ENCODE measurements at places on chromosomes 4 and X.

- no peak for DNase-seq
Measured at GRCh38 chr4:78767350-78767749, 8.8 kb upstream of the BMP2K start.

DNA sequence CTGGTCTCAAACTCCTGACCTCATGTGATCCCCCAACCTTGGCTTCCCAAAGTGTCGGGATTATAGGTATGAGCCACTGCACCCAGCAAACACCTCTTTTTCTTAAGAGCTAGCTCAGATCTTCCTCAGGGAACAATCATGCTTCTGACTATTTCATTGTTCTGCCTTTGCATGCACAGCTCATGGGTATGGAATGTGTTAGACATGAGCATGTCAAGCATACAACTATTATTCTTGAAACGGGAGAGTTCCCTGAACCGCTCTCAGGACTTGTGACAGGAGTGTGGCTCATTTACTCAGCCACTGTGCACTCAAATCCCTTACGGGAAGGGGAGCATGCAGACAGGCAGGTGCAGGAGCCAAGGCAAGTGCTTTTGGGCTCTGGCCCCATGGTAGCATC is 231.7 kb upstream of the TAPT1 start:
- no peak for DNase-seq

GRCh38 chrX:39625810-39626209 is 471.9 kb downstream of the BCOR start:
- DNase-seq, result no peak

DNA sequence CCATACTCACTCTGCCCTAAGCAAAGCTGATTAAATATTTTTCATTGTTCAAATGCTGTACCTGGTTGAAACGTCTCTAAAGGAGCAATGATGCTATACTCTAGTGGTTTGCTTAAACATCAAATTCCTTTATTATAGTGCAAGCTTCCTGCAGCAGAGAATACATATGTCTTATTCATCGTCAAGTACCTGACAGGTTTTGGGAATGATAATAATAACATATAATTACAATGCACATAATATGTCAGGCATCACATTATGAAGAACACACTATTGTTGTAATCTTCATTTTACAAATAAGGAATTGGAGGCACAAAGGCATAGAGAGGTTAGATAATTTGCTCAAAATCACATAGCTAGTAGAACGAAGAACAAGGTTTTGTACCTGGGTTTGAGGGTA is 151.6 kb downstream of the GRIA2 start:
- no peak for DNase-seq

DNA sequence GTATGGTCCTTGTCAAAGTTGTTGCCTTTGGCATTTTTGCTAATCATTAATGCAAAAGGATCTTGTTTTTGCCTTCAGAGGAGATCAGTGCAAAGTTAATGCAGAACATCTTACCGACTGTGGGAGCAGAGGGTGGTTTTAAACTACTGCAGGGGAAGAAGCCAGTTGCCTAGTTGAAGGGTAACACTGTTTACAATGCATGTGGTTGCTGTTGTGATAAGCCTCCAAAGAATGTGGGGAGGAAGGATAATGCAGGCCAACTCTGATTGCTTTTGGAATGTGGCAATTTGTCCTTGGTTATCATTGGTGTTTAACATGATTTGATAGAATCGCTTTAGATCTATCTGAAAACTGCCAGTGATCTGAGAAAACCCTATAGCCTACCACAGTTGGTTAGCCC is 204.3 kb upstream of the TLL1 start:
- DNase-seq, result no peak

- no peak for DNase-seq
Measured at GRCh38 chr4:134544303-134544770, 342.7 kb upstream of the PABPC4L start.

DNA sequence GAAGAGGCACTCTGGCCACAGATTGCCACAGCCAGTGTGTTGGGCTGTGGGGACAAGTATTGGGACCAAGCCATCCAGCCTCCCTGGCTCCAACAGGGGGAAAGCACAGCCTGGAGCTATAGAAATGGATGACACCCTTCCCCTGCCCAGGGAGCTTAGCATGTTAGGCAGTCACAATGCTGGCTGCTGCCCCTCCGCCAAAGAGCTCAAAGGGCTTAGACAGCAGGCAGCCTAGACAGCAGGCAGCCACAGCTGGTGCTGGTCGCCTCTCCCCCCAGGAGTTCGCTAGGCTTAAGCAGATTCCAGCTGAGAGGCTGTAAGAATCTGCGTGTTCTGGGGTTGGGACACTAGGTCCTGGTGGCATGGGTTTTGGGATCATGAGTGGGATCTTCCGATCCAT is 94.5 kb upstream of the MXRA5 start:
- DNase-seq, result no peak

GRCh38 chr4:113437129-113437528 is 324.4 kb downstream of the CAMK2D start:
- no peak for DNase-seq

GRCh38 chr4:37246891-37247290 is 2.3 kb downstream of the NWD2 start:
- DNase-seq, result no peak

- no peak for DNase-seq
Measured at GRCh38 chr4:15585331-15585730, 69.8 kb downstream of the FBXL5 start.

GRCh38 chr4:176387571-176387970 is 67.8 kb downstream of the SPCS3 start:
- DNase-seq, result no peak

DNA sequence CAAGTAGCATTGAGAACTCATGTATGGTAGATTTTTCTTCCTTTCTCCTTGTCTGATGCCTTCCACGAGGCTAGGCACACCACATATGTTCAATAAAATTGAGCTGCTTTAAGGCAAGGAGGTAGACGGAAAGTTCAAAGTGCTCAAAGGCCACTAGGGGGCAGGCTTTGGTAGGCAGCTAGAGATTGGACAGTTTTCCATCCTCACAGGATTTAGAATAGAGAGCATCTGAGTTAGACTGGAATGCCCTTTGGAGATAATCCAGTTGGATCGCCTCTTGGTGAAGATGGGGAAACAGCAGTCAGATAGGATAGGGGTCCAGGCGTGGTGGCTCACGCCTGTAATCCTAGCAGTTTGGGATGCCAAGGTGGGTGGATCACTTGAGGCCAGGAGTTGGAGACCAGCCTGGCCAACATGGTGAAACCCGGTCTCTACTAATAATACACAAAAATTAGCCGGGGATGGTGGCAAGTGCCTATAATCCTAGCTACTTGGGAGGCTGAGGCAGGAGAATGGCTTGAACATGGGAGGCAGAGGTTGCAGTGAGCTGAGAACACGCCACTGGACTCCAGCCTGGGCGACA is 30.4 kb downstream of the ELF4 start:
- no peak for DNase-seq

DNA sequence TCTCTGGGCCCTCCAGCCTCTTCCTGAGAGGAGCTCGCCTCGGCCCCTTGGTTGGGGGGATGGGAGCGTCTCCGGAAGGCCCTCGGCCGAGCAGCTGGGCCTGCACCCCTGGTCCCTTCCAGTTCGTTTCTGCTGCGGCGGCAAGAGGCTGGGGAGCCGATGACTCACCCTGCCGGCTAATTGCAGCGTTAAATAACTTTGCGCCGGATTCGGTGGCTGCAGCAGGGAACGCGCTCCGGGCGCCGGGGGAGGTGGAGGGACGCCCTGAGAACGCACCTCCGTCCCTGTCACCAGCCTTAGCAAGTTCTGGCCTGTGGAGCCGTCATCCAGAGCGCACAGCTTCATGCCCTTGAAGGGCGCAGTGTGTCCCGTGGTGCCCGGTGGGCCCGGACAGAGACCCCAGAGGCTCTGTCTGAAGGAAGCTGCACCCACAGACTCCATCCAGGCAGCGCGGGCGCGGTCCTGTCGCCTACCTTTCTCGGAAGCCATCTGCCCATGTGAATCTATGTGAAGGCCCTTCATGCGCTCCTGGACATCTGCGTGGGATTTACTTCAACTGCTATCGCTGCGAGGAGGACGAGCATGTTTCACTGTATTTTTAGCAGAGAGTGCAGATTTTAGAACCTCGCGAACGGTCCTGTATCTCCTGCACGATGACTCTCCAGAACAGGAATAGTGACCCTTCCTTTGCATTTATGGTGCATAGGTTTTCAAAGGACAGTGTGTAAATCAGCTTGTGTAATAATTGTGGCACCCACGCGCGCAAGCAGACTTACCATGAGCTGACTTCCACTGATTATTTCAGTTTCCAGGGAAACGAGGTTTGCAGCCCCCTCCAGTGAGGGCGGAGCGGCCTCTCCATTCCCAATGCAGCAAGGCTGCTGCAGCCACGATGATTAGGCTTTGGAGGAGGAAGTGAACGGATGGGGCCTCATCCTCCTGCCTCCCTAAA is 1.7 kb upstream of the TMEM271 start:
- no peak for DNase-seq

GRCh38 chr4:21205821-21206531 is 505.7 kb downstream of the PACRGL start:
- no peak for DNase-seq

GRCh38 chr4:3807822-3808496 is 41.8 kb downstream of the ADRA2C start:
- DNase-seq, result no peak

DNA sequence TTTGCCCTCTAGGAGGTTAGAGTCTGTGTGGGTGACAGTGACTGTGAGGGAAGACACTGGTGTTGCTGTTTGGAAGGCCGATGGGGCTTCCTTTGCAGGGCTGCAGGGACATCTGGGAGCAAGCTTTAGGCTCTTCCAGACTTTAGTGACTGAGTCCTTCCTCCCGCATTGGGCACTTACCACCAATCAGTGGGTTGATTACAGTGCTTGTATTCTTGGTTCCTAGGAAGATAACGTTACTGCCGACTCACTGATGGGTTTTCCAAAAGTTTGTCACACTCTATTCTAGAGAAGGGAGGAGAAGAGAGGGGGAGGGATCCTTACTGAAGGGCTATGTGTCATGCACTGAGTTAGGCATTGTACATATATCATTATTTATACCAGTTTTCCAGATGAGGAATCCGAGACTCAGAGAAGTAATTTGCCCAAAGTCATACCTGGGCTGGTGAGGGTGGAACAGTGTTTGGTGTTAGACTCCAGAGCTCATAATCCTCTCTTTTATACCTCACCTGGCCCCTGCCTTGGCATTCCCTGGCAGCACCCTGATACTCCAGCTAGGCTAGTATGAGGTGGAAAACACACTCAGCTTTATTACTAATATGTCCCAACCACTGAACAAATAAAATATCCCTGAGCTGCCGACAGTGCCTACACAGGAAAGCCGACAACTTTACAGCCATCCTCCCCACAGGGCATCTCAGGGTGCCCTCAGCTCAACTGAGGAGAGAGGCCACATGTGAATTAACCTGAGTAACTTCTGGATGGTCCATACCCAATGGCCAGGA is 3.8 kb downstream of the CHST7 start:
- DNase-seq, result no peak

GRCh38 chrX:139077281-139078250 is 366.0 kb upstream of the FGF13 start:
- no peak for DNase-seq

GRCh38 chr4:56314207-56314915 is 72.9 kb downstream of the AASDH start:
- DNase-seq, result no peak

DNA sequence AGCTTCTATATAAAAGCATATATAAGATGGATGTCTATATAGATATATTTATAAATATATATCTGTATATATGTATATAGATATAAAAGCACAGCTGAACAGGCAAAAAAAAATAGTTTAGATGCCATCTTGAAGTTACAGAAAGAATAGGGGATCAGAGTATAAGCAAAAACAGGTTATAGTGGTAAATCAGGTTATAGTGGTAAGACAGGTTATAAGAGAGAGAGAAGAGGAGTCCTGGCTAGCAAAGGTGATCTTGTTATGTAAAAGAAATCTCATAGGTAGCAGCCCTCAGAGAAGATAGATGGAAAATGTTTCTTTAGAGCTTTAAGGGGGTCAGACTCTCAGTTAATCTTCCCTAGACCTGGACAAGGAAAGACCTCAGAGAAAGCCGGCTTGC is 1263.1 kb downstream of the PCDH7 start:
- no peak for DNase-seq

DNA sequence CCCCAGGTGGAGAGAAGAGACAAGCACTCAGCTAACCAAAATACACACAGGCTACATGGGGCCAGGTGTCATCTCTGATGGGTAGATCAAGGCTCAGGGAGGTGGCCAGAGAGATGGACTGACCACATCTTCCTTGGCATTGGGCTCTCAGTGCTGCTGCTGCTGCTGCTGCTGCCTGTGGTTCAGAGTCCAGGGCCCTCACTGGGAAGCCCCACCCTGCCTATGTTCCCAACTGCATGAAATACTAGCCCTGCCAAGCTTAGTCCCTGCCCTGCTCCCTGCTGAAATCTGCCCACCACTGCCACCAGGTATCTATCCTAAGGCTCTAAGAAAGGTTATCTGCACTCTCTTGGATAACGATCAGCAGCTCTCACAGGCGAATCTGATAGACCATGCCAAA is 118.7 kb downstream of the EFHC2 start:
- no peak for DNase-seq

GRCh38 chr4:1815997-1816860 is 23.1 kb downstream of the FGFR3 start:
- DNase-seq, result no peak

- DNase-seq, result no peak
Measured at GRCh38 chr4:164935363-164935762, 42.1 kb downstream of the TRIM61 start.

- no peak for DNase-seq
Measured at GRCh38 chr4:136861091-136861490, 671.2 kb downstream of the PCDH18 start.

DNA sequence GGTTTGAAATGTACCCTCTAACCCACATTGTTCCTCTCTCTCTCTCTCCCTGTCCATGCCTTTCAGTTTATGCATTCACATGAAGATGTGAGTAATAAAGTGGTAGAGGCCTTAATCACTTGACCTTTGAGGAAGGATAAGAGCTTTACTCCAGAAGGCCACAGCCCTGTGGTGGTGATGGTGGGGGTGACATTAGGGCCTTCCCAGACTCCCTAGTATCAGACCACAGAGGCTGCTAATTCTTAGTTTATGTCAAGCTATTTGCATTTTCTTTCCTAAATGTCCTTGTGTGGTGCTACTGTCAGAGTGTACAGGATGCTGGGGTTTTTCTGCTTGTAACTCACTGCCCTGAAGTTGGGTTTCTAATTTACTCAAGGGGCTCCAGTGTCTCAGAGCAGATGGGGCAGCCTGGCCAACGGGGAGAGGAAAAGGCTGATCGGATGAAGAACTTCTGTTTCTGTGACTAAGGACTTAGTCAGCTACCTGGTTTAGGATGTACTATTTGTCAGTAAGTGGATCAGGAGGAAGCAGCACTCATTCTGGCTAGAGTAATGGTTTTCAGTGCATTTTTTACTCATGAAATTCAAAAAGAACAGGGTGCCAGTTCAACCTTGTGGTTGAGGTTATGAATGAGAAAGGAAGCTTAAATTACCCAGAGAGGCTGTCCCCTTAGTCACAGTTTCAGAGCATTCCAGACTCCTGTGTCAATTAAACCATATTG is 509.6 kb upstream of the DIPK2B start:
- DNase-seq, result no peak

DNA sequence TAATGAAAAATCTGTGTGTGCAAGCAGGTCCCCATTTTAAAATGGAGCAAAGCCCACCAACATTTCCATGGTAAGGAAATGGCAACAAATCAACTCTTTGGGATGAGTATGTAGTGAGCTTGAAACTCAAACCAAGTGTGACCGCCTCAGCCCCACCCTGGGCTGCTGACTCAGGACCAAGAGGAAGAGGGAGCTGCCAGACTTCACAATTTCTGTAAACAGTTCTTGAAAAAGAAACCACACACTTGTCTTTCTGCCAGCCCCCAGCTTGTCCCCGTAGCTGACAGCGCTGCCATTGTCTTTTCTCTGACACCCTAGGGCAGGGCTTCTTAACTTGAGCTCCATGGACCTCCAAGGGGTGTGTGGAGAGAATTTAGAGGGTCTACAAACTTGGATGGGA is 10.3 kb downstream of the RTL5 start:
- DNase-seq, result no peak

Measured in stimulated activated CD8-positive, alpha-beta memory T cell treated with anti-CD3 and anti-CD28 coated beads, Interleukin-4, amount 100 ng/mL, for 4 hours (primary cell).